Esophagus squamous epithelium (tissue), 5 donors: ENCODE measurements at places on chromosomes 16 and 17.
A peak's percentile ranks its signal among the peaks of the same experiment; 100 is the strongest.

DNA sequence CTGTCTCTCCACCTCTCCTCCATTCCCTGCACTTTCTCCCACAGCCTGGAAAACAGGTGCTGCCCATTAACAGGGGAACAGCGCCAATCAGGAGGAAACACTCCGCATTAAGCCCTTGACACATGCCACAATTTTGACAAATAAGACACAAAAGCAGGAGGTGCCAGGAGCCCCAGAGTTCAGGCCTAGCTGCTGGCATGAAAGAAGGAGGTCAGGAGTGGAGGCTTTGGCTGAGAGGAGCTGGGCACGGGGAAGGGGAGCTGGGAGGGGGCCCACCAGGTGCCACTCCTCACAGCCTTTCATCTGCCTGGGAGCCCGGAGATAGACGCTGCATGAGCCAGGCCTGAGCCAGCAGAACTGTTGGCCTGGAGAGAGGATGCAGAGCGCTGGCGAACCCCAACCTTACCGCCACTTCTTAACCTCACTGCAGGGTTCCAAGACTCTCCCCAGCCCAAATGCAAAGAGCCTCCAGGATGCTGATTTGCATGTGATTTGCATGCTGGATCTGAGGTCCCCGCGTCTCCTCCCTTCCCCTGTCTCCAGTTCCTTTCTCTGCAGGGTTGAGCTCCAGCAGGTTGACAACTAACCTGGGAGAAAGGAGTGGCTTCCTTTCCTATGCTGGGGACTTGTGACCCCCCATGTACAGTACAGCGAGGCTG is 139.8 kb upstream of the SDK2 start:
- DNase-seq = no peak

DNA sequence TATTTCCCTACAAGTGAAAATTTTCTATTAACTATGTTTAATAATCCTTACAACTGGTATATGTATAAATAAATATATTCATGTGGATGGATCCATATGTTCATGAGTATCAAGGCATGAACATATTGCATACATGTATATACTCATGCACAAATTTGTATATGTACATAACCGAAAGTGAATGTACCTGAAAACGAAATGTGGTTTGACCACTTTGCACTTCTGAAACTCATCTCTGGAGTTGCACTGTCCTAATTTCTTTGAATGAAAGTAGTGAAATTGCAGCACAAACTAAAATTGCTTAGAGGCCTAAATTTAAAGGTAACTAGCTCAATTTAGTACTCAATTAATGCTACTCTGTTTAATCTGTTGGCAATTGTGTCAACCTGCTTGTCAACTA is 27.4 kb upstream of the GNAO1 start:
- no peak for DNase-seq

DNA sequence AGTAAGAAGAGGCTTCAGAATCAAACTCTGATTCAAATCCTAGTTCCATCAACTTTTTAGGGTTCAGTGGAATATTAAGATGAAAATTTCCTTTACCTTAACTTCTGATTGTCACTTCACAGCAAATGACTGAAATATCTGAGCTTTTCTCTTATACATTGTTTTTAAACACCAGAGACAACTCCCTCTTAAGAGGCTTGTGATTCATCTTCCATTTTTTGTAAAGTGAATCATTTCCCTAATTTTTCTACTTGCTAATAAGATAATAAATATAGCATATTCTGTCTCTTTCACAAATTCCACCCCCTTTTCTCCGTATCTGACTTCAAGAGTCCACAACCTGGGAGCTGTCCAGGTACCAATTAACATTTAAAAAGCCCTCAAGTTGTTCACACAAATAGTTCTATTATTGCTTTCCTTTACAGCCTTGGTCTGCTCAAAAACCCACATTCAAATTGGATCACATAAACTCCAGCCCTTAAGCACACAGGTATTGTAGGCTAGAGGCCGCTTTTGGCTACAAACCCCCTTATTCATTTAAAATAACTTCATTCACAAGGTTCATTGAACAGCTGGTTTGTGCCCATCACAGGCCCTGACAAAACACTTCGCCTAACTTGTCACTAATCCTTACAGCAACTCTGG is 14.1 kb upstream of the UTP6 start:
- no peak for DNase-seq

- no peak for DNase-seq
Measured at GRCh38 chr17:31321481-31321880, at the start of gene EVI2A. EVI2A (minus strand) TSS chr17:31321622; CDS start chr17:31319013, 2,609 bp downstream.

GRCh38 chr17:57892146-57892819 is 42.4 kb upstream of the MRPS23 start:
- peak; percentile 33 for DNase-seq

DNA sequence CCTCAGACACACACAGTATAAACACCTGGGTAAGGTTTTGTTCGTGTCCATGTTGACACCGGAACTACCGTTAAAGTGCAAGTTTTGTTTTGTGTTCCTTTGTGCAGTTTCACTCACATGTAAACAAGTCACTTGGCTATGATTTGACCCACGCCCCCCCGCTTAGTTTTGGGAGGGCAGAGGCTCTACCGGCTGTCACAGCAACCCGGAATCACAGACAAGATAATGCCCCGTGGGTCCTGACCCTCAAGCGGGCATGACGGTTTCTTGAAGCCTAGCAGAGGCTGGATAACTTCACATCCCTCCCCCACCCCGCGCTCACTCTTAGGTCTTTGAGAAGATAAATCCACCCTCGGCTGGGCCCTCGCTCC is 1.7 kb downstream of the RASD1 start:
- DNase-seq = no peak

- no peak for DNase-seq
Measured at GRCh38 chr17:5373112-5373511, 46.4 kb downstream of the NUP88 start.

DNA sequence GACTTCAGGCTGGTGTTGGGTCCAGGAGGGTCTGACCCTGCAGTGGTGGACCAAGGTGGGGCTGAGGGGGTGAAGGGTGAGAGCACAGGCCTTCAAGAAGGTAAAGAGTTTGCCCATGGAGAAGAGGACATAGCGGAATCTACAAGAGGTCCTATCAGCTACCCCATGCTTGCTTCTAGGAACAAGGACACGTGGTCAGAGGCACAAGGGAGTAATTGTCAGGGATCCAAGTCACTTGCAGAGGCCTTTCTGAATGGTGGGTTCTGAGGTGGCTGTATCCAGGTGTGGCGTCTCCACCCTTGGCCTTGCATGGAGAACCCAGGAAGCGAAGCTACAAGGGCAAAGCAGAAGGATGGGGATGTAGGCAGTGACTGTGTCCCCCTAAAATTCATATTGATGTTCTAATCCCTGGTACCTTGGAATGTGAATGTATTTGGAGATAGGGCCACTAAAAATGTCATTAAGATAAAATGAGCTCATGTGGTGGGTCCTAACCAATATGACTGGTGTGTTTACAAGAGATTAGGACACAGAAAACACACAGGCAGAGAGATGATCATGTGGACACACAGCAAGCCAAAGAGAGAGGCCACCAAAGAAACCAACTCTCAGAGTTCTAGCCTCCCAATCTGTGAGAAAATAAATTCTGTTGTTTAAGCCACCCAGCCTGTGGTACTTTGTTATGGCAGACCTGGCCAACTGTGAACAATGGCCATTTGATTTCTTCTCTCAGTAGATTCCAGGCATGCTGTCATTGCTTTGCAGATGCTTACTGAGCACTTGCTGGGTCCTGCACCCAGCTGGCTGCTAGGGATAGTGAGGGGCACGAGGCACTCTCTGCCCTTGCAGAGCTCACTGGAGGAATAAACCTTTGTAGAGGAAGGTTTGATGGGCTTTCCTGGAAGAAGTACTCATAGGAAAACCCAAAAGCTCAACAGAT is 75.8 kb downstream of the UTP18 start:
- DNase-seq = no peak

GRCh38 chr16:24075931-24076716 is 180.0 kb upstream of the CACNG3 start:
- no peak for DNase-seq
